ENCODE measurements at places on chromosomes 5 and 9.
A peak's percentile ranks its signal among the peaks of the same experiment; 100 is the strongest.

DNA sequence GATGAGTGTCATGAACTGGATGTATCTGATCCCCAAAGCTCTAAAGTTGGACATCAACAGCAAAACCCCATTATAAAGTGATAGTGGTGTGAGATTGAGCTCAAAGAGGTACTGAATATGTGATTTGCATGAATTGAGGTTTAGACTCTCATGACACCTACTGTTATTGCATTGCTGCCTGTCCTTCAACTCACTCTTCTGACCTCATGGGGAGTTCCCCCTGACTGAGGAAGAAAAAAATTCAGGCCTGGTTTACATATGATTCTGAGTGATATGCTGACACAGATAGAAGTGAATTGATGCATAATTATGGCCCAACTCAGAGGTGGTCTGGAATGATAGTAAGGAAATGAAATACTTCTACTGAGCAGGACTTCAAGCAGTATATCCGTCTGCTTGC lies 76.2 kb upstream of the CHD1 start:
- DNase-seq, result peak; percentile 39

- no peak for DNase-seq
These were observed 99.3 kb downstream of the AMBP start for GRCh38 chr9:113978725-113979342.

- DNase-seq, result no peak
These were observed 522.8 kb downstream of the DMRTA1 start for GRCh38 chr9:22969350-22969979.

DNA sequence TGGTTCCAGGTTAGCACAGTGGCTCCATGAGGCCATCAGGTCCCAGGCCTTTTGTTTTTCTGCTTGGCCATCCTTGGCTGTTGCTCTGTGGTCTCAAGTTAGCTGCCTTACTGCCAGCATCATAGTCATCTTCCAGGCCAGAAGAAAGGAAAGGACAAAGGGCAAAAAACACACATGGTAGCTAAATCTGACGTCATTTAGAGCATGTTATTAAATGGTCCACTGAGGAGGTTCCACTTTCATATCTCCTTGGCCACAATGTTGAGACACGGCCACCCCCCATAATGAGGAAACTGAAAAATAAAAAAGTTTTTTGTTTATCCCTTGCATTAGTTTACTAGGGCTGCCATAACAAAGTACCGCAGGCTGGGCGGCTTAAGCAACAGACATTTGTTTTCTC lies 106.4 kb upstream of the NIPBL start:
- no peak for DNase-seq

GRCh38 chr5:44178414-44178813 lies 210.8 kb downstream of the FGF10 start:
- DNase-seq, result no peak

- DNase-seq, result no peak
These were observed 659.8 kb downstream of the IRX1 start for GRCh38 chr5:4255441-4255840.

GRCh38 chr5:103502662-103503061 lies 59.9 kb downstream of the NUDT12 start:
- DNase-seq, result no peak

DNA sequence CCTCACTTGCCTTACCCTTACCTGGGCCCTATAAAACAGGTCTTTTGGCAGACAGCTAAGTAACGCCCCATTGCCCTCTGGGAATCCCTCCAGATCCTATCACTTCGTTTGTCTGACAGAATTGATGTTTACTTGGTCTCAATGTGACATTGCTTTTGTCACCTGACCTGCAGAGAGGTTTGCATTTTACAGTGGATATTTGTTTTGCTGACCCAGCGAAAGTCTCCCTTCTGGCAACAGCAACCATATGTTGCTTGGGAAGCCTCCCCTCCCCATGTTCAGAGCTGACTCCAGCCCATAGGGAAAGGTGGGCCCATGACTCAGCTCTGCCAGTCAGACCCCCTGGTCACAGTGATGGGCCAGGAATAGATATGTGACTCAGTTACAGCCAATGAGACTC lies 54.0 kb upstream of the LARP1 start:
- no peak for DNase-seq

- DNase-seq, result no peak
These were observed 111.1 kb downstream of the AGTPBP1 start for GRCh38 chr9:85630676-85631075.
